ENCODE measurements at places on chromosomes 13 and 19. TPM values are rescaled to one million over a fixed set of nuclear protein-coding genes. Genes with fewer than 3 reads are reported as not detected.

Gene CRB3
- 6.2 TPM for total RNA-seq

Gene IL12RB1
- 1.9 TPM for total RNA-seq

Gene COX6B1
- total RNA-seq = 468 TPM

Gene SIAH3
- total RNA-seq = under 0.01 TPM

Gene TMPRSS9
- not detected for total RNA-seq
